Activated T-cell treated with anti-CD3 and anti-CD28 coated beads, Interleukin-2, amount 50 U/mL, for 1 hour (primary cell): ENCODE measurements at places on chromosomes 7 and 10.

GRCh38 chr10:90592638-90593302 is 265.1 kb downstream of the HTR7 start:
- no peak for DNase-seq

DNA sequence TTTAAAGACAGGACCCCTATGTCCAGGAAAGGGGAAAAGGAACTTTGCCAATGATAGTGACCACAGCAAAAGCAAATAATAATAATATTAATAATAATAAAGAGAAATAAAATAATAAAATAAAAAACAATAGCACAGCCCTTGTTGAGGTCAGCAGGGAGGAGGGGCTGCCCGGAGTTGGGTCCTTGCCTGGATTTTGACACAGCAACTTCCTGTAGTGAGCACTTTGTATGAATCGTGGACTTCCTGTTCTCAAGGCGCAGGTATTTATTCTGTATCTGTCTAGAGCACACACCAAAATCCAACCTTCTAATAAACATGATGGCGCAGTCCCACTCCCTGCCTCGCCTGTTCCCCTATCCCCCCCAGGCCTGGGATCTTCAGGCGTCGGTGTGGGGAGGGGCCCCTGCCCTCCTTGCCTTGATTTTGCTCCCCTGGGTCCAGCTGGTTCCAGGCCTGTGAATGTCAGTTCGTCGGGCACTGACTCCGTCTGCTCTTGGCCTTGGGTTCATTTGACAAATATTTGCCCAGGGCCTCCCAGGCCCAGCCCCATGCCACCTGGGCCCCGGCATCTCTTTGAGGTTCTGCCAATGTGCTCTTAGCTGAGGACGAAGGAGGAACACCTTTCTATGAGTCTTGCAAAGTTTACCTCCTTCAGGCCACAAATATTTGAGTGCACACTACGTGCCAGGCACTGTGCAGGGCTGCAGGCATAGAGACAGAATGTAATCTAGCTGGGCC is 13.9 kb downstream of the TRIM8 start:
- no peak for DNase-seq

GRCh38 chr10:119653916-119654315 is 2.7 kb downstream of the BAG3 start:
- DNase-seq, result no peak

GRCh38 chr10:89466599-89467035 is 52.2 kb downstream of the IFIT5 start:
- no peak for DNase-seq

DNA sequence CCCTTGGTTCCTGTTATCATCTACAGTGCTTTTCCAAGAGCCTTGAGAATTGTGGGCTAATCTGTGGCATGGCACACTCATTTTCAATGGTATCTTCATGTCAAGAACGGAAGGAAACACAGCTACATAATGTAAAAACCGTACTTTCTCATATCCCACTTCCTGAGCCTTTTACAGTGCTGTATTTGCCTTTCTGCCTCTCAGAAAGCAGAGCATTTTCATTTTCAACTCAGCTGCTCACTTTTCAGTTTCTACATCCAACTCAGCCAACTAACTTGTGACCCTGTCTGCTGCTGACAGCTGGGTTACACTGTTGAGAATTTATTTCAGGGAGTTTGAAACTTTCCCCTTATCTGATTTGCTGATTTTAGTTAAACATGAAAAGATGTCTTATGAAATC is 875.8 kb upstream of the KCND2 start:
- DNase-seq, result no peak

- no peak for DNase-seq
Observed at GRCh38 chr7:23018750-23019149, 4.8 kb upstream of the HYCC1 start.

DNA sequence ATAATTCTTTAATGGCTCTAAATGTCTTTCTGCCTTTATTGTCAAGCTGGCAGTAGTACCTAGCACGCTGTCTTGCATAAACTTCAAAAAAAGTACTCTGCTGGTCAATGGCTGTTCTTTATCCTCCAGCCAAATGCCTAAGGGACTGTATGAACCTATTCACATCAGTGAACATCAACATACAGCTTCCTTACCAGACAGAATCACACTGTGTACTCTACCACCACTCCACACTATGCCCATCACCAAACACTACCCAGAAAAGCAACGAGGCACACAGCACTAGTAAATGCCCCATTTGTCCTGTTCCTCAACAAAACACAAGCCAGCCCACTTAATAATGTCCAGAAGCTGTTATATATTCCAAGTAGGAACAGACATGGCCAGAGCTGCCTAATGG is 127.5 kb downstream of the SGMS1 start:
- no peak for DNase-seq

GRCh38 chr10:68327889-68328786 is 3.7 kb upstream of the HNRNPH3 start:
- no peak for DNase-seq

- no peak for DNase-seq
Observed at GRCh38 chr7:16651396-16652239, 5.6 kb downstream of the BZW2 start.

DNA sequence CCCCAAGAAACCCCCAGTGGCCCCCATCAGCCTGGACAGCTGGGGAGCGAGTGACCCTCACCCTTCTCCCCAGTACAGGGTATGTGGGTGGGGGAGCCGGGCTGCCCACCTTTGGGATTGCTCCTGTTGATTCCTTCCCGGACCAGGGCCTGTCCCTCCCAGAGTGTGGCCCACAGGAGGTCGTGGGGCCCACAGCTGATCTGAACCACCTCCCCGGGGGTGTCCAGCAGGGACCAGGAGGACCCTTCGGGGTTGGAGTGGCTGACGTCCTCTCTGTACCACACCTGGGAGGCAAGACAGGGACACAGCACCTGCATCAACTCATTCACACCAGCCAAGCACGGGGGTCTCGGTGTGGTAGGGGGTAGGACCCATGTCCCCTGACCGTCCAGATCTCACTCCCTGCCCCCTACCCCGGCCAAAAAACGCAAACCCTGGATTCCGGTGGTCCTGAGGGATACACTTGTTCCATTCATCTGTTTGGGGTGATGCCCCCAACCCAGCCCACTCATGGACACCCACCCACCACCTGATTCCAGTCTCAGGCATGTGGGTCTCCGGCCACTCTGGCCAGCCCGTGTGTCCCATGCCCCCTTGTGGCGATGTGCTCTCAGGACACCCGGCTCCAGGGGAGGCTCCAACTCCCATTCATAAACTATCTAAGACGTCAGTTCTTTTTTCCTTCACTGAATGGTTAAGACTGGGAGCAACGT is 10.9 kb downstream of the TECPR1 start:
- DNase-seq, result no peak

GRCh38 chr10:124339119-124340032 is 79.3 kb downstream of the OAT start:
- no peak for DNase-seq

- no peak for DNase-seq
Observed at GRCh38 chr7:99788554-99788953, 4.6 kb upstream of the CYP3A4 start.

DNA sequence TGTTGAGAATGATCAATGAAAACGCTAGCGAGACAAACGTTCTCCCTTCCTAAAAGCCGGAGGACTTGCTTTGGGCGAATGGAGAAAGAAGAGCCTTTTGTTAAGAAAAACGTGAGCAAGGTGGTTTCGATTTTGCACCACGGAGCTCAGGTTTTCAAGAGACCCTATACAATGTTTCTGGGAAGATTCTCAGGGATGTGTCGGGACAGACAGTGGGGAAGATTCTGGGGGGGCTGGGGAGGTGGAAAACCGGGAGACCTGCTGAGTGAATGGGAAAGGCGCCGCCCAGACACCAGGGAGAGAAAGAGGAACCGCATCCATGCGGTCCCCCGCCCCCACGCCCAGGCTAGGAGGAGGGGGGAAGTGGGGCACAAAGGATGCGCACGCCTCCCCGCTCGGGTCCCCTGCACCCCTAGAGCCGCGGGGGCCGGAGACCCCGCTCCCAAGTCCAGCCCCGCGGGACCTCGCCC is 745 bp downstream of the YWHAG start:
- DNase-seq, result no peak

DNA sequence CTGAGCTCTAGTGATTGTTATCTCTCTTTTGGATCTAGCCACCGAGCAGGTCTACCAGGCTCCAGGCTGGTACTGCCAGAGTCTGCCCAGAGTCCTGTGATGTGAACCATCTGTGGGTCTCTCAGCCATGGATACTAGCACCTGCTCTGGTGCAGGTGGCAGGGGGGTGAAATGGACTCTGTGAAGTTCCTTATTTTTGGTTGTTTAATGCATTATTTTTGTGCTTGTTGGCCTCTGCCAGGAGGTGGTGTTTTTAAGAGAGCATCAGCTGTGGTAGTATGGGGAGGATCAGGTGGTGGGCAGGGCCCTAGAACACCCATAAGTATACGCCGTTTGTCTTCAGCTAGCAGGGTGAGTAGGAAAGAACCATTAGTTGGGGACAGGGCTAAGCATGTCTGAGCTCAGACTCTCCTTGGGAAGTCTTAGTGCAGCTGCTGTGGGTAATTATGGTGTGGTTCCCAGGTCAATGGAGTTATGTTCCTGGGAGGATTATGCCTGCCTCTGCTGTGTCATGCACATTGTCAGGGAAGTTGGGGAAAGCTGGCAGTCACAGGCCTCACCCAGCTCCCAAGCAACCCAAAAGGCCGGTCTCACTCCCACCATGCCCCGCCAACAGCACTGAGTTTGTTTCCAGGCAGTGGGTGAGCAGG is 81.8 kb downstream of the NPSR1 start:
- DNase-seq, result no peak

GRCh38 chr7:124250297-124251034 is 217.6 kb upstream of the TMEM229A start:
- no peak for DNase-seq
